NCI-H226 (cell line): ENCODE measurements at places on chromosomes 6 and 20.

DNA sequence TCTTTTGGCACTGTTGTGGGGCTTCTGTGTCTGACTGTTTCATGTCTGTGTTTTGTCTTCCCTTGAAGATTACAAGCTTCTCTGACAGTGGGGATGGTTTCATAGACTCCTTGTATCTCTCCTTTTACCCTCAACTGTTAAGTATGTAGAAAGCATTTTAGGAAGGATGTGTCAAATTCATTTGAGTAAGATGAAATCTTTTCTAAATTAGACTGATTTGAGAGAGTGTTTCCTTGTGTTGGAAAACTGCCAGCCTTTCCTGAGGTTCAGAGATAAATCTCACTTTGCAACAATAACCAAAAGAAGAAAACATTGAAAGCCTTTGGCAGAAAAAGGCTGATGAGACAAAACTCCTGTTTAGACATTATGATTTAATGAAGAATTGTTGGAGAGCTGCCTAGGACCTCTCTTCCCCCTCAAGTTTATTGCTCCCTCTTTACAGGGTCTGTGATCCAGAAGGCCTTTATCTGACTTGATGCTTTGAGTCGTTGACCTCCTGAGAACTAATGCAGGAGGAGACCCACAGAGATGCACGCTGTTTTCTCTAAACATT lies 68.3 kb downstream of the ANKS1A start:
- no peak for DNase-seq

DNA sequence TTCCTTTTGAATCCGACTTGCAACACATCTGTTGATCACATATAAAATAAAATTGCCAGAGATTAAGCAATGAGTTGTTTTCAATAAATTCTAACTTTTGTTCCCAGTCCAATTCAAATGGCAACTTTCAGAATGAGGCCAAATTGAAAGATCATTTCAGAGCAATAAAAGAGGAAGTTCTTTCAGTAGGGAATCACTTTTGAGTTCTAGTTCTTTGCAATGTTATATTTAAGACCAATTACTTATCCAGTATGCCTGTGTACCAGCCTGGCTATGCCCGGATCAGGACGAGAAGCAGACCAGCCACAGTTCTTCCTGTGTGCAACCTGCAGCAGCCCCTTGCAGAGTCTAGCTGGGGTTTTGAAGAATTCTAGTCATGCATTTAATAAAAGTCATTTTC lies 232.5 kb downstream of the BTBD9 start:
- no peak for DNase-seq

DNA sequence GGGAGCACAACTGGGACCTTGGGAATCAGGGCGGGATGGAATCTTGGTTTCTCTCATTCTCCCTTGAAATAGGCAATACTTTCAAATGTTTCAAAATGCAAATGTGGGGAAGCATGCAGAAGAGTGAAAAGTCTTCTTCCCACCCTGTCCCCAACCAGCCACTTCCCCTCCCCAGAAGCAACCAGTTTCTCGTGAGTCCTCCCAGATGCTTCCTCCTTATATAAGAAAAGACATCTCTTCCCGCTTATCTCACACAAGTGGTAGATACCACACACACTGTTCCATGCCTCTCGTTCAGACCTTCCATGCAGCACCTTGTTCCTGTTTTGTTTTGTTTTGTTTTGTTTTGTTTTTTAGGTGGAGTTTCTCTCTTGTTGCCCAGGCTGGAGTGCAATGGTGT lies 25.1 kb downstream of the HCK start:
- no peak for DNase-seq

GRCh38 chr6:160455541-160456213 lies 107.5 kb downstream of the SLC22A3 start:
- DNase-seq = peak; percentile 4

DNA sequence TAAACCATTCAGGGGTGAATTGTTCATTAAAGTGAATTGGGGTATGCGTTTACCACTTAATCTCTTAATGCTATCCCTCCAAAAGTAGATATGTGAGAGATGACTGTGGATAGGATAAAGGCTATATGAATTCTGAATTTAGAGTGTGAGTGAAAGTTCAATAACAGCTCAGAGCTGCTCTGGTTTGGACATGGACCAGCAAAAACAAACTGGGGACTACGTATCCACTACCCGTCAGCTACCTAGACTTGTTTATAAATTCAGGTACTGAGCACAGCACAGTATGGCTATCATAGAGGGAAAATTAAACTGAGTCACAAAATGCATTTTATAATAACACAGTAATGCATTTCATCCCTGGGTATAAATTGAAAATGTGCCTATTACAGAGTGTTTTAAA lies 44.4 kb downstream of the HDDC2 start:
- no peak for DNase-seq

- DNase-seq = no peak
Observed at GRCh38 chr6:40343877-40344565, 243.1 kb downstream of the LRFN2 start.

GRCh38 chr6:620950-621349 lies 36.0 kb downstream of the HUS1B start:
- no peak for DNase-seq

DNA sequence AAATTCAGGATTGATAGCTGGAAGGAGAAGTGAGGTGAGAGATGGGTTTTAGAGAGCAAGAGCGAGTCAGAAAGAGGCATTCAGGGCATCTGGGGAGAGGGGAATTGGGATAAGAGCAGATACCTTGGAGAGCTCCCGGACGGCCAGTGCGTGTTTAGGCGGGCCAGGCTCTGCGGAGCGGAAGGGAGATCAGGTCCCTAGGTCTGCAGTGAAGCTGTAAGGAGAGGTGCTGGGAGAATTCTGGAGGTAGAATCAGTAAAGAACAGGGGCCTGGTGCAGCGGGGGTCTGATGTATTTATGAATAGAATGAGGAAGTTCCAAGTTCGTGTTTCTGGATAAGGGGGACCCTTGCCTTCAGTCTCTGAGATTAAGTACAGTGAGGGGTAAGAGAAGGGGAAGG lies 47.4 kb upstream of the FAM83D start:
- peak; percentile 10 for DNase-seq

DNA sequence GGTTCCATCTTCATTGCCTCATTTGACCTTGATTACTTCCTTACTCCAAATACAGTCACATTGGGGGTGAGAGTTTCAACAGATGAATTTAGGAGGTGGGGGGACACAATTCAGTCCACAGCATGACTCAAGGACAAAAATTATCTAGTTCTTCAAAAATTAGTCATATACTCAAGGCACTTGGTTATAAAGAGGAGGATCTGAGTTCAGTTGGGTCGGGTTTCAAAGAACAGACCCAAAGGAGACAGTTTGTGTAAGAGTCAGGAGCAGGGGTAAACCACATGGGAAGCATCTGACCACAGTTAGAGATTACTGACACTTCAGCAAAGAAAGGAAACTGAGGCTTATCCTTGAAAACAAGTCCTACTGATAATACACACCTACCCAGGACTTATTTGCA lies 138.0 kb downstream of the TBC1D7 start:
- DNase-seq = no peak

DNA sequence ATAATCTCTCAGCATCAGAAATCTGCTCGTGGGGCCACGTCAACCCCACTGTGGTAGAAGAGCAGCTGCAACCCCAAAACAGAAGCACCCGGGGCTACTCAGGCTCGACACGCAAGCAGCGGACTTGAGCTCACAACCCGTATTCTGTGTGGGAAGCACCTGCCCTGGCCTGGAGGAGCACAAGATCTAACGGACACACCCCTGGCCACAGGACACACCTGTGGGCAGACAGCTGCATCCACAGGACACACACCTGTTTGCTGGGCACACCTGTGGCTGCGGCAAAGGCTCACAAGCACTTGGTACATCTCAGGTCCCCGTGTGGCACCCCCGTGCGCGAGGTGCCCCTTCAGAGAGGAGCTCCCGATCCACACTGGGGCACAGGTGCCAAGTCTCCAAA lies 36.5 kb downstream of the ZBTB46 start:
- no peak for DNase-seq

- DNase-seq = no peak
Observed at GRCh38 chr6:18680842-18681241, 293.7 kb downstream of the RNF144B start.

GRCh38 chr6:41170547-41171160 lies 7.7 kb upstream of the TREM2 start:
- no peak for DNase-seq

DNA sequence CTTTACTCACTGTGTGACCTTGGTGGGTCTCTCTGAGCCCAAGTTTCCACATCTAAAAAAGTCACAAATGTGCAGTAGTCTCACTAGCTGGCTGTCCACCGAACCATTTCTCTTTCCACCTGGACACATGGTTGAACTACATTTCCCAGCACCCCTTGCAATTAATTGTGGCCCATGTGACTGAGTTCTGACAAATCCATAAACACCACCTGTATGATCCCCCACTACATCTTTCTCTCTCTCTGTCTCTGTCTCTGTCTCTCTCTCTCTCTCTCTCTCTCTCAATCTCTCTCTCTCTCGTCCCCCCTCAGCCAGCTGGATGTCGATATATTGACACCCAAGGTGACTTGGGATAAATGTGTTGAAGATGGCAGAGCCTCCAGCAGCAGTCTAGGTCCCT lies 42.8 kb downstream of the SNHG17 start:
- DNase-seq = no peak

DNA sequence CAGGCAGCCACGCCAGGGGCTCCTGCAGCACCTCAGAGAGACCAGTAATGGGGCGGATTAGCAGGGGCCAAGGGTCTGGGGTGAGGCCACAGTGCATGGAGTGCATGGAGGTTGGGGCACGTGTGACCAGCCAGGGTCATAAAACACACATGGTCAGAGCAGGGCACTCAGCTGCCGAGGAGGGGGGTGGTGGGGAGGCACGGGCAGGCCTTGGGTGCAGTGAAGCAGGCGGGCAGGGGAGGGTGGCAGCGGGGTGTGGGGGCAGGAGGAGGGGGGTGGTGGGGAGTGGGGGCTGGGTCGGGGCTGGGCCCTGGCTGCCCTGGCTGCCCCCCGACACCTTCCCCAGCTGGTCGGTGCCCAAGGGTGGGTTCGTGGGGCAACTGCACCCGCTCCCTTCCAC lies 23.7 kb upstream of the NTSR1 start:
- no peak for DNase-seq

DNA sequence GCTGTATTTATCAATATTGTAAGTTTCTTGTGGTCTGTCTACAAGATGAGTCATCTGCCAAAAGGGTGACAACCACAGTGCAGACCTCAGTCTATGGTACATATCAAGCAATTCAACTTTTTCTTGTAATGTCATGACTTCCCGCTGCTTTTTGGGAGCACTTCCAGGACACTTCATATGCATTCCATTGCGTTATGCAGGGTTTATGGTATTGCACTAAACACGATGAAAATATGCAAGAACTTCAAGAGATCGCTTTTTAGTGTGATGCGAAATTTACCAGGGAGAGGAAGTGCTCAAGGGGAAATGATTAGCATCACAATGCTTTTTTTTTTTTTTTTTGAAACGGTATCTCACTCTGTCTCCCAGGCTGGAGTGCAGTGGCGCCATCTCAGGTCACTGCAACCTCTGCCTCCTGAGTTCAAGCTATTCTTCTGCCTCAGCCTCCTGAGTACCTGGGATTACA lies 166.5 kb downstream of the TFAP2A start:
- DNase-seq = peak; percentile 38
